ENCODE measurements at places on chromosomes 6 and 20.

DNA sequence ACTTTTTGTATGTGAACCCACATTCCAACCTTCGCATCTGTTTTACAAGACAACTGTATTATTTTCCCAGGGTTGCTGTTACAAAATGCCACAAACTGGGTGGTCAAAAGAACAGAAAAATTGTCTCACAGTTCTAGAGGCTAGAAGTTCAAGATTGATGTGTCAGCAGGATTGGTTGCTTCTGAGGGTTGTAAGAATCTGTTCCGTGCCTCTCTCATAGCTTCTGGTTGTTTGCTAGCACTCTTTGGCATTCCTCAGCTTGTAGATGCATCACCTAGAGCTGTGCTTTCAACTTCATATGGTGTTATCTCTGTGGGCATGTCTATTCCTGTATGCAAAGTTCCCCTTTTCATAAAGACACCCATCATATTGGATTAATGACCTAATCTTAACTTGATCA is 1067.2 kb downstream of the EPHA7 start:
- DNase-seq, result no peak

DNA sequence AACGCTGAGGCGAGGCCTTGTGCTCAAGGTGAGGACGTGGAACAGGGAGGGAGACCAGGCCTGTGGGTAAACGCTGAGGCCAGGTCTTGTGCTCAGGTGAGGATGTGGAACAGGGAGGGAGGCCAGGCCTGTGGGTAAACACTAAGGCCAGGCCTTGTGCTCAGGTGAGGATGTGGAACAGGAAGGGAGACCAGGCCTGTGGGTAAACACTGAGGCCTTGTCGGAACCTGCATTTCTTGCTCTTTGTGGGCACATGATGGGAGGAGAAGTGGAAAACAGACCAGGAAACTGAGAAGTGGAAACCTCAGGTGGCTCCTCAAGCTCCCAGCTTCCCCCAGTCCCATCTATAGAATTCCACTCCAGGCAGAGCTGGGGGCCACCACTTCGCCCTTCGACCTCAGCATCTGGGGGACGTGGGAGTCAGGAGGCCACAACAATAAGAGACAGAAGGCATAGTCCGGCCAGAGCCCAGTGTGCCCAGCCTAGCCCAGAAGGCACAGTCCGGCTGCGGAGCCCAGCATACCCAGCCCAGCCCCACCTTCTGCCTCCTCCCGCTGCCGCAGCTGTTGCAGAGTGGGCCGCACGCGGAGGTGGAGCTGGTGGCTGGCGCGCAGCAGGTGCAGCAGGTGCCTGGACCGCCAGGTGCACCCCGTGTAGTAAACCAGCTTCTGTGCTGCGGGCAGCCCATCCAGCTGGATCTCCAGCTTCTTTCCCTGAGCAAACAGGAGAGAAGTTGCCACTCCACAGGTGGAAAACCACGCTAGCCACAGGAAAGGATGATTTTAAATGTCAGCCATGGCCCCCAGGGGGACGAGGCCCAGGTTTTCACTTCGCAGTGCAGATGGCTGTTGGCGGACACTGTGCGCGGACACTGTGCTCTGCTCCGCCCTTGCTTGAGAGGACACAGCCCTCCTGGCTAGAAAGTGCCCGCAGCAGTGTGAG is 17.5 kb downstream of the FRMD1 start:
- no peak for DNase-seq

- DNase-seq, result no peak
Measured at GRCh38 chr6:50145125-50145524, 95.4 kb upstream of the DEFB112 start.

DNA sequence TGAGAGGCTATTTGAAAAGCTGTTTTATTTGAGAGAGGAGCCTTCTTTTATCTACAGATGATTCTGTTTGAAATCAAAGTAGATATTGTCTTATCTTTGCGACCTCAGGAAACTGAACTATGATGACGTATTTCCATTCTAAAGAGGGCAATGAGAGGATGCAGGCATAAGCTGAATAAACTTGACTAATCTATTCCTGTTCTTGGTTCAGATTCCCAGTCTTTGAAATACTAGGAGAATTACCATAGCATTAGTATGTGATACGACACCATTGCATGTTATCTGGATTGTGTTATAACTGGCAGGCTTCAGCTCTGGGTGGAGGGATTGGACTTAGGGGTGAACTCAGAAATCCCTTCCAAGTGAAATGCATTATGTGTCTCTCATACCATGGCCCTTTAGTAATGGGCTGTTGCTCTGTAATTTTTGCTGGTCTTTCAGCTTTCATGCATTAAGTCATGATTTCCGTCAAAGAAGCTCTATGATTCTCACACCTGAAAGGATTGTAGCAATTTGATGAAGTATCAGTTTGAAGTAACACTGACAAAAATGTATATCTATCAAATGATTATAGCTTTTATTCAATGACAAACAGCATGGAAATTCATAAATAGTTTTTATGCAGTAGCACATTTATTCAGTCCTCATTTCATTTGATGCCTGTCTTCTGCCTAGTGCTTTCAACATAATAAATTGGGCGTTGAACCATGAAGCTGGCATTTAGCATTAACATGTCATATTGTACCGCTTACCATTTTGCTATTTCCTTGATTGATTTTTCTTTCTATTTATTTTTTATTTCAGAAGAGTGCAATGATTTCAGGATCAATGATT is 138.4 kb upstream of the SPACA1 start:
- DNase-seq, result no peak

- no peak for DNase-seq
Measured at GRCh38 chr6:30903236-30903635, 4.8 kb upstream of the GTF2H4 start.

- DNase-seq, result no peak
Measured at GRCh38 chr20:53578492-53579222, 15.0 kb downstream of the ZNF217 start.

- no peak for DNase-seq
Measured at GRCh38 chr6:158008864-158009113, 27.1 kb downstream of the SYNJ2 start.

GRCh38 chr6:99416892-99417767 is 8.0 kb downstream of the PNISR start:
- DNase-seq, result no peak

DNA sequence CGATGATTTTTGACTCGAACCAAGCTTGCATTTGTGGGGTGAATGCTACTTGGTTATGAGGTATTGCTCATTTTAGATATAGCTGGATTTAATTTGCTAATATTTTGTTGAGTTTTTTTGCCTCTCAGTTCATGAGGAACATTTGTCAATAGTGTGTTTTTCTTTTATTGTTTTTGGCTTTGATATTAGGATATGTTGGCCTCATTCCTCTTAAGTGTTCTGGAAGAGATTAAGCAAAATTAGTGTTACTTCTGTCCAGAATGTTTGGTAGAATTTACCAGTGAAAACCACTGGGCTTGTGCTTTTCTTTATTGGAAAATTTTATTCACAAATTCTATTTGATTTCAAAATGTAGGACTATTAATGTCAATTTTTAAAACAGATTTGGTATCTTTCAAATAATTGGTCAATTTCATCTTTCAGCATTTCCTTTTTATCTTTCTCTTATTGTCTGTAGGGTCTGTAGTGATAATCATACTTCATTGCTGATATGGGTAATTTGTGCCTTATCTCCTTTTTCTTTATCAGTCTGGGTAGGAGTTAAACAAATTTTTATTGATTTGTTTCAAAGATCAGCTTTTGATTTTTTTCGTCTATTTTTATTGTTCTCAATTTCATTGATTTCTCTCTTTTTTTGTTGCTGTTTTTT is 14.1 kb downstream of the AIG1 start:
- no peak for DNase-seq

DNA sequence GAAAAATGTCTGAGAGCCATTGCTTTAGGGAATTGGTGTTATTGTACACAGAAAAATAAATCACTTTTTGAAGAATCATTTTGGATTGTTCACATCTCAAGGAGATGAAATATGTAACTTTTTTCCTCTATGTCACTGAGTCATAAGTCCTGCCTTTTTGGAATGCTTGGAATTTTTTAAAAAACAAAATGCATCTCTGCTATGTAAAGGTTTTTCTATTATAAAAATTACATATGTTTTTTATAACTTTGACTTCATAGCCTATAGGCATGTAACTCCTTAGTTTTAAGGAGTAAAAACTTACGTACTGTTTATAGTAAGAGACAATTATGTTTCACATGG is 8.7 kb downstream of the RNF144B start:
- no peak for DNase-seq

GRCh38 chr20:44745598-44746366 is at the start of gene KCNK15:
TSS of gene KCNK15 (plus strand) at chr20:44745865. CDS start at chr20:44745911, 46 bp downstream.
- DNase-seq, result no peak

GRCh38 chr6:35185302-35185681 is 28.5 kb upstream of the SCUBE3 start:
- DNase-seq, result no peak

- no peak for DNase-seq
Measured at GRCh38 chr6:7960848-7961247, 50.3 kb upstream of the TXNDC5 start.

DNA sequence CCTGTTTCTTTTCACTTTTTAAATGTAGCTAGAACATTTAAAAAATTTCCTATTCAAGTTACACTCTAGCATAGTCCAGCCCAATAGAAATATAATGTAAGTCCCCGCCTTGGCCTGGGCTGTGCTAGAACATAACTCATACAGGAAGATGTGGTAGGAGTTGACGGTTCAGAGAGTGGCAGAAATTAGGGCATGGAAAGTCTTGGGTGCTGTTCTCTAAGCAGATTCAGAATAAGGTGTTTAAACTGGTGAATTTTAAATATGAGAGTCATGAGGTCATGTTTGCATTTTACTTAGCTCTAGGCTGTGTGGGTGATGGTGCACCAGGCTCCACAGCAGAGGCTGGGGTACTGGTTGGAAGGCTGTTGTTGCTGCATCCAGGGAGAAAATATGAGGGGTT is 256.5 kb downstream of the FARS2 start:
- DNase-seq, result no peak

DNA sequence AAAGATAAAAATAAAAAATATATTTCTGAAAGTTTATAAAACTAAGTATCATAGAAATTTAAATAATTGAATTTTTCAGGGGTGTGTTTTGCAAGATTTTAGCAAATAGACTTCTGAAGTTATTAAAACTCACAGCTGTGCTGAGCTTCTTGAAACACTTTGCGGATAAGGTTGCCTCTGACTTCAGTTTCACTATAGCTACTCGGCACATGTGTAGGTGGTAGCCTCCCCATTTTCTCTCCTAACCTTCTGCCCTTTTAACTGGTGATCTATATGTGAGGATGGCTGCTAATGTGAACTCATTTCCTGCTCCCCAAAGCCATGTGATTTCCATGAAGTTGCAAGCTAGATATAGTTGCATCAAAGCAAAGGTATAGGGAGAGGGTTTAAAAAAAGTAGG is 129.3 kb upstream of the STMND1 start:
- DNase-seq, result no peak

GRCh38 chr20:31803552-31804291 is 15.4 kb upstream of the MYLK2 start:
- no peak for DNase-seq

DNA sequence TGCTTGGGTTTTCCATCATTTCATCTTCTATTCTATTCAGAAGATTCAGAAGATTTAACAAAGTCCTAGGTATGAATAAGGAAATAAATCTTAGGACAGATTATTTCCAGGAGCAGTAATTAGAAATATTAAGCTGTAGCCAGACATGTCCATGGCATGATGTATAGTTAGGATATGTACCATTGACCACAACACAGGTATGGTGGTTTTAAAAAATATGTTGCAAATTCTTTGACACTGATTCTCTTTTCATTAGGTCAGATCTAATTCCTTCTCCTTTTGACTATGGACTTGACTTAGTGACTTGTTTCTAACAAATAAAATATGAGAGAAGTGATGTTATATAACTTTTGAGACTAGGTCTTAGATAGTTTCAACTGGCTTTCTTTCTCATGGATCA is 23.5 kb upstream of the PDE7B start:
- no peak for DNase-seq

DNA sequence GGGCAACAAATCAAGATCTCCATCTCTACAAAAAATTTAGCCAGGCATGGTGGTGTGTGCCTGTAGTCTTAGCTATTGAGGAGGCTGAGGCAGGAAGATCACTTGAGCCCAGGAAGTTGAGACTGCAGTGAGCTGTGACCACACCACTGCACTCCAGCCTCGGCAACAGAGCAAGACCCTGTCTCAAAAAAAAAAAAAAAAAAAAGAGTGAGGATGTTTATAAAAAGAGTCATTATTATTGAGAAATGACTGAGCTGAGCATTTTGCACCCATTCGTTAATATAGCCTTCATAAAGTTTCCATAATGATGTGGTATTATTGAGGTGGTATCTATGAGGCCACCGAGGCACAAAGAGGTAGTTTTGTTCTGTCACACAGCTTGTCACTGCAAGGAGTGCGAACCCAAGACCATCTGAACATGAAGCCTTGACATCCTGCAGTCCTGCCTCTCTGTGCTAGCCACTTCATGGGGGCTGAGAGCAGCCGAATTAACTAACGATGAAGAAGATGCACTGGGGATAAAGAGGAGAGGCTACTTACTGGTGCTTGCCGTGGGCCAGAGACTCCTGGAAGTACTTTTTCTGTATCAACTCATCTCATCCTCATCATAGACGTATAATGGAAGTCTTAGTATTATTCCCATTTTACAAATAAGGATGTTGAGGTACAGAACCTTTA is 175.5 kb downstream of the BCAS1 start:
- DNase-seq, result no peak

DNA sequence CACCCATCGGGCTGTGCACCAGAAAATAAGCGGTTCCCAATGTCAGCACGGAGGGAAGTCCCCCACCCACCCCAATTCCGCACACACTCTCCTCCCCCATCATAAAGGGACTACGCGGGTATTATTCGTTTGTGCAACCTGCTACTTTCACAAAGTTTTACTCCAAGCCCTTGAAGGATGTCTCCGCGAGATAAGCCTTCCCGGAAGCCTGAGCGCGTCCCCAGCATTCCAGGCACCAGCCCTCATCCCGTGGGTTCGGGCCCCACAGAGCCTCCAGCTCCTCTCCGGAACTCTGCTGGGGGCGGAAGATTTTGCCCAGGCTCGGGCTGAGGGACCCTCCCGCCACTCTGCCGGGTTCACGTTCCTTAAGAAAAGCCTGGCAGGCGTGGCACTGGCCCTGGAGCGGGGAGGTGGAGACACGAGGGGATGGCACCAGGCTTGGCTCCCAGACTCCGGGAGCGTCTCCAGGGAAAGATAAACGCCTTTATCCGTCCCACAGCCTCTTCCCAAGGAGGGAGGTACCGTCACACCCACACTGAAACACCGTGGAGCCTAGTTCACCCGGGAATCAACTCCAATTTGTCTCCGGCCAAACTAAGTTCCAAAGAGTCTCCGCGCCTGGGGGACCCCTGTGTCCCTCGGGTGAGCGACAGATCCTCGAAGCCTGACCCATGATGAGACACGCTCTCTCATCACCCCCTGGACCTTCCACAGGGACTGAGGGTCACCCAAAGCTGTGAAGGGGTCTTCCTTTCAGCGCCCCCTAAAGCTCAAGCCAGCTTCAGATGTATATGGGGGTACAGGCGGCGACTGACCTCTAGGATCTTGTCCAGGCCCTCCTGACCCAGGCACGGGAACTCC is 934 bp downstream of the KCNK5 start:
- peak; percentile 23 for DNase-seq

- DNase-seq, result no peak
Measured at GRCh38 chr6:82492134-82492533, 128.5 kb downstream of the TPBG start.

All from stimulated activated CD4-positive, alpha-beta T cell treated with anti-CD3 and anti-CD28 coated beads, Interleukin-15, amount 100 ng/mL, for 1 hour (primary cell).